ENCODE measurements at places on chromosomes 3 and 15.

- DNase-seq = no peak
These were observed 47.7 kb downstream of the UMPS start for GRCh38 chr3:124777762-124778470.

- no peak for DNase-seq
These were observed 231.9 kb upstream of the WNT5A start for GRCh38 chr3:55719006-55719405.

GRCh38 chr3:169813757-169814517 lies 1.2 kb upstream of the LRRC34 start:
- no peak for DNase-seq

DNA sequence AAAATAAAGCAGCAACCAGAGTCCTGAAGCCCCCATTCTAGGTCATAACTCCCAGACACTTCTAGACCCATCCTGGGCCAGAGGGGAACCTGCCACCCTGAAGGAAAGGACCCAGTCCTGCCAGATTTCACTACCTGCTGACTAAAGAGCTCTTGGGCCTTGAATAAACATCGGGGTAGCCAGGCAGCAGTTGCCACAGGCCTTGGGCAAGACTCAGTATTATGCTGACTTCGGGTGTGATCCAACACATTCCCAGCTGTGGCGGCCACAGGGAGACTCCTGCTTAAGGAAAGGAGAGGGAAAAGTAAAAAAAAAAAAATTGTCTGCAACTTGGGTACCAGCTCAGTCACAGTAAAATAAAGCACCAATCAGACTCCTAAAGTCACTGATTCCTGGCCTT lies 23.8 kb downstream of the NEDD4 start:
- no peak for DNase-seq

DNA sequence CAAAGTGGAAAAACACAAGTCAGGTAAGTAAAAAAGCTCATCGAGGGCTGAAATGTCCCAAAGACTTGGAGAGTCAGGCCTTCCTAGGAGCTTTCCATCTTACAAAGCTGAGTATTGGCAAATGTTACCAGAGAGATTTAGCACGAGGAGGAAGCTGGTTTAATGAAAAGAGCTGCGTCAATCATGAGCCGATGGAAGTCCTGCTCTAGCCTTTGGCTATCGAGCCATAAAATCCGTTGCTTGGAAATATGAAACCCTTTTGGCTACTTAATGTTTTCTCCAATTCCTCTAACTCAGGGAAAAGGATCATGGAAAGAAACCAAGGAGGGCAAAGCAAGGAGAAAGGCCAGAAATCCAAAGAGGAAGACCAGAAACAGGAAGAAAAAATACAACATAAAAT lies 1074.6 kb downstream of the FHIT start:
- no peak for DNase-seq

GRCh38 chr3:16849229-16849628 lies 35.5 kb upstream of the PLCL2 start:
- DNase-seq = no peak

DNA sequence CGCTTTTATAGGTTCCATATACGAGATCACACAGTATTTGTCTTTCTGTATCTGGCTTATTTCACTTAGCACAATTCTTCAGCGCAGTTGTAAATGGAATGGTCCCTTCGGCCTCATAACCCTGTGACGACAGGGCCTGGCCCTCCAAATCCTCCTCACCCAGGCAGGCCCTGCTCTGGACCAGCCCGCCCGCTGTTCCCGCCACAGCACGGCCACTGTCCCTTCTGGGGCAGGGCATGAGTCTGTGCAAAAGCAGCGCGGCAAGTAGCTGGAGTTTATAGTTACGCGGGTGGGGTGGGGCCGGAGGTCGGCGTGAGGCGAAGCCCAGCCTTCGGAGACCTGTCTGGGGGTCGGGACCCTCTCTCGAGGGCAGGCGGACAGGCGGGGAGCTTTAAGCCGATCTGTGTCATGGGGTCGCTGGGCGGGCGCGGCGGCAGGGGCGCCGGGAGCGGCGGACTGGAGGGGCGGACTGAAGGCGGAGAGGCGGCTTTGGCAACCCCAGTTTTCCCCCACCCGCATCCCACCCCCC lies 543 bp downstream of the ARPIN start:
- DNase-seq = peak; percentile 49

GRCh38 chr15:38861108-38861507 lies 296.5 kb upstream of the RASGRP1 start:
- no peak for DNase-seq

- DNase-seq = peak; percentile 5
These were observed 1.4 kb downstream of the FYTTD1 start for GRCh38 chr3:197750858-197751737.

DNA sequence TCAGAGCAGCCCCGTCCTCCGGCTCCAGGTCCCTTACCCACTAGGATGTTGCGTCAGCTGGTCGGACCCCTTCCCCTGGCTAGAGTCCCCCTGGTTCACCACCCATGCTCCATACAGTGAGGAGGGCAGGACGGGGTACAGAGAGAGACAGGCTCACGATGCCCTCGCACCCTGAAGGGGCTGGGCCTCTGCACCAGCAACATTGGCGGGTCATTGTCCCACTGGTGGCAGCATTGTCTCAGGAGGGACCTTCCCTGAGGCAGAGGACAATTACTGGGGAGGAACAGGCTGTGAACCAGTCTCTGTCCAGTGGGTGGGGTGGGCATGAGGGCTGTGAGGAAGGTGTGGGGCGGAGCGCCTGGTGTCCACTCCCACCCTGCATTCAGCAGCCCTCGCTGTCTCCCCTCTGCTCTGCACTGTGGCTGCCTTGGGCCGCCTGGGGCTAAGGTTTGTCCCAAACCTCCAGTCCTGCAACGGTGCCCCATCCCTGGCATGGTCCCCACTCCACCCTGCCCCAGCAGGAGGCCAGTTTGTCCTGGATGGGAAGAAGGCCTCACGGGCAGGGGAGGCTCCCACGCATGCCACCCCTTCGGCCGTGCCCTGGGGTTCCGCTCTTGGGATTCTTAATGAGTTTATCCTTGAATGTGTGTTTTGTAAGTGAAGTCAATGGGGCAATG lies 48.0 kb upstream of the KLF13 start:
- no peak for DNase-seq

GRCh38 chr3:48564022-48564421 lies 441 bp upstream of the UCN2 start:
- peak; percentile 95 for DNase-seq

DNA sequence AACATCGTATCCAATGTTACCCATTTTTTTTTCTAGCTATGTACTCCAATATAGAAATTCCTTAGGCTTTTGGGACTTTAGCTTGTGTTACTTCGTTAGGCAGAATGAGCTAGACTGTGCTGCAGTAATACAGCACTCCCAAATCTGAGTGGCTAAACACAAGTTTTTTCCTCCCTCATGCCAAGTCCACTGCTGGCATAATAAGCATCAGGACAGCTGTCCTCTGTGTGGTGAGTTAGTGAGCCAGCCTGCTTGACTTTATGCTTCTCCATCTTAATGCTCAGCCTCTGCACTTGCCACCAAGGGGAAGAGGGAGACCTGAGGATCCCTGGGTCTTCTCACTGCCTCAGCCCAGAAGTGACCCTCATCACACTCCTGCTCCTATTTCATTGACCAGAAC lies 18.2 kb upstream of the ACOX2 start:
- no peak for DNase-seq

GRCh38 chr3:137970914-137971831 lies 38.8 kb upstream of the CLDN18 start:
- DNase-seq = peak; percentile 85

- DNase-seq = no peak
These were observed 75.9 kb downstream of the TMEM108 start for GRCh38 chr3:133113927-133114597.

GRCh38 chr15:90790057-90790456 lies 72.9 kb downstream of the BLM start:
- no peak for DNase-seq

GRCh38 chr15:62026487-62027262 lies 33.6 kb downstream of the VPS13C start:
- DNase-seq = no peak

DNA sequence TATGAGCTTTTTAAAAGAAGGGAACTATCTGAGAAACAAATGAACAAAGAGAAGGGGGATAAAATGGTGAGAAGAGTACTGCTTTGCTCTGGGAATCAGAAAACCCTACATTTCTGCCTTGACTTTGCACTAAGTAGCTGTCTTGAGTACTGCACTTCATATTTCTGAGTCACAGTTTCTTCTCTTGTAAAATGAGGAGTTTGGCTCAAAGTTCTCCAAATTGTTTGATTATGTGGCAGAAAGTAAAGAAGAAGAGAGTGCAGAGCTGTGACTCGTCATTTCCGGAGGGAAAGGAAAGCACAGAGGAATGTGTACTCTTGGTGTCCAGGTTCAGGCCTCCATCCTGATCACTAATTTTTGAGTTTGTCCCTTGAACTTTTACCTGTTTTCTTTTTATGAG lies 54.7 kb downstream of the TP63 start:
- DNase-seq = peak; percentile 57

DNA sequence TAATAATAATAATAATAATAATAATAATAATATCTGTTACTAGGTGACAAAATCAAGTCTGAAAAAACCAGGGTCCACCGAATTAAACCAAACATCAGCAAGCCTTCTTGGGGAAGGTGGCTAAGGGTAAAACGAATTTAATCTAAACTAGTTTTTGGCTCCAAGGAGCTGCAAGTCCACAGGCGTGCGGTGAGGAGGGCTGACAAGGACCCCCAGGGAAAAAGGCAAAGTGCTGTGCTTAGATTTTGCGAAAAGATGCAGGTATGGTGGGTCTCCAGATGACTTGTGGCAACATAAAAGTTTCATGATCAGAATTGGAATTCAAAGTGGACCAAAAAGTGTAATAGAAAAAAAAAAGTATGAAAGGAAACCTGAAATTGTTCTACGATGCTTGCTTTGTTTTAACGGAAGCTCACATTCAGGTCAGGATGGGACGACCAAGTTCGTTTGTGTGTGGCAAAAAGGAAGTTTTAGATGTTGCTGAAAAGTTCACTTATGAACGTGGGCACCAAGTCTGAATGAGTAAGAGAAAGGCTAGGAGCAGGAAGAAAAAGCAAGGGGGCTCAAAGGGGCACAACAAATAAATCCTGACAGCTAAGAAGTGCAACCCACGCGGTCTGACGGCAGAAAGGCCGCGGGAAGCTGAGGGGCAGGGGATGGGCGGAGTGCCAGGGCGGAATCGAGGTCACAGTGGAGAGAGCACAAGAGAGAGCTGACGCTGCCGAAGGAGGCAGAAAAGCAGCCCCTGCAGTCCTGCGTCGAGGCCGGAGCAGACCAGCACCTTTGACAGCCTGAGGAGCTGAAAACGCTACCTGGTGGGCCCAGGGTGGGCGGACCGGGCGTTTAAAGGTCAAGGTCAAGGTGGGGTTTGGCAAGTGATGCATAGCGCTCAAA lies 1.1 kb downstream of the WDR82 start:
- DNase-seq = peak; percentile 49

GRCh38 chr3:195853996-195854395 lies 42.3 kb upstream of the MUC4 start:
- no peak for DNase-seq

- peak; percentile 31 for DNase-seq
These were observed at the start of gene LSAMP for GRCh38 chr3:116445311-116445841. Gene LSAMP (minus strand): TSS chr3:116445487.

GRCh38 chr15:70505936-70506912 lies 257.1 kb downstream of the UACA start:
- DNase-seq = no peak

GRCh38 chr3:188218603-188219002 lies 64.6 kb downstream of the LPP start:
- DNase-seq = no peak

- no peak for DNase-seq
These were observed 21.6 kb downstream of the RNU5B-1 start for GRCh38 chr15:65326117-65326526.

DNA sequence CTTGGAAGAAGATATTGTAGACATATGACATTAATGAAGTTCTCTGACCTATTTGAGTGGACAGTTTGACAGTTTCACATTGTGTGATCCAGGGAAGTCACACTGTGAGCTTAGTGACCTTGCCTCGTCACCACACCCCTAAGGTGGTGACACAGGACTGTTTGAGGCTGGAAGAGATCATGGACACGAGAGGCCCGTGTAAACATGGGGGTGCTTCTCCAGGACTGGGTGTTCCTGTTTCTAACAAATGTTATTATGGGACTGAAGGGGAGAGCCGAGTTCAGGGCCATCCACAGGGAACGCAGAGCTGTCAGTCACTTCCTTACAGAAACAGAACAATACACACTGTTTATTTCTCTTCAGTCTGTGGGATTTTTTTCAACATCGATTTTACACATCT lies 96.5 kb upstream of the DNAJC19 start:
- DNase-seq = no peak

DNA sequence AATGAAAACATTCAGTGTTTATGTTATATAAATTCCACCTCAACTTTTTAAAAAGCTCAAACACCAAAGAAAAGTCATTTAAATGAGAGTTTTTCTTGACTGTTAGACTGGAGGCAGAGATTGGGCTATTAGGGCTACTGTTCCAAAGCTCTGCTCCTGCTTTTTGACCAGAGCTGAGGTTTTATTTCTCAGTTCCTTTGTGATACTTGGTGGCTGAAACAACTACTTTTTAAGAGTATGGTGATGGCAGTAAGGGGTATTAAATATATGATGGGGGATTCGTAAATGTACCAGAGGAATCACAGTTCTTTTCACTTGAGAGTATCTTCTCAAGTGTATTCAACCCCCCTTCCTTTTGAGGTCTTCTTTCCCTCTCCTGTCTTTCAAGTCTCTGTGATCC lies 186.1 kb upstream of the CGNL1 start:
- DNase-seq = no peak

- DNase-seq = no peak
These were observed 28.5 kb downstream of the TM2D3 start for GRCh38 chr15:101623367-101624304.

DNA sequence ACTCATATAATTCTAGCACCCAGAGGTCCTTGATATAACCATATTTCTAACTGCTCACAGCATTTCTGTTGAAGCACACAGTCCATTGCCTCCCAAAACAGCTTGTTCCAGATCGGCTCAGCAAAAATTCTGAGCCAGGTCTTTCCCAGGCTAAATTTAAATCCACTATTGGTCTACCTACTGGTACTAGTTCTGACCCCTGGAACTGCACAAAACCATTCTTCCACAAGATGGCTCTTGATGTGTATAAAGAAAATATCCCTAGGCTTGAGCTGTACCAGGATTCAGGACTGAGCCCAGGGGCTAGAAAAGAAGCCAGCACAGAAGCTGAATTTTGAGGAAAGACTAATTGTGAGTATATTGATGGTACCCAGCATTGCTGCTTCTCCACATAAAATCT lies 75.4 kb upstream of the ABHD17C start:
- peak; percentile 43 for DNase-seq

DNA sequence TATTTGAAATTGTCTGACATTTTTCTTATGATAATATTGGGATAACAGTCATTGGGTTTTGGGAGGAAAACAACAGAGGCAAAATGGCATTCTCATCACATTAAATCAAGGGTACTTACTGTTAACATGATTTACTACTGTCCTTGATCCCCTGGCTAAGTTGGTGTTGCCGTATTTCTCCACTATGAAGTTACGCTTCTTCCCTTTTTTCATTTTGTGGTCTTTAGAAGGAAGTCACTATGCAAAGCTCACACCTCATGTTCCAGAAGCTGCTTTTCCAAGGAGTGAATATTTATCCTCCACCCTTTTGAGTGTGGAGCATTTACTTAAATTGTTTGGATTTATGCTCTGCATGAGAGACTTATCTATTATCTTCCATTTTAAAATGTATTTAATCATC lies 63.7 kb downstream of the ALCAM start:
- DNase-seq = no peak
